ENCODE measurements at places on chromosomes 16 and 17.

DNA sequence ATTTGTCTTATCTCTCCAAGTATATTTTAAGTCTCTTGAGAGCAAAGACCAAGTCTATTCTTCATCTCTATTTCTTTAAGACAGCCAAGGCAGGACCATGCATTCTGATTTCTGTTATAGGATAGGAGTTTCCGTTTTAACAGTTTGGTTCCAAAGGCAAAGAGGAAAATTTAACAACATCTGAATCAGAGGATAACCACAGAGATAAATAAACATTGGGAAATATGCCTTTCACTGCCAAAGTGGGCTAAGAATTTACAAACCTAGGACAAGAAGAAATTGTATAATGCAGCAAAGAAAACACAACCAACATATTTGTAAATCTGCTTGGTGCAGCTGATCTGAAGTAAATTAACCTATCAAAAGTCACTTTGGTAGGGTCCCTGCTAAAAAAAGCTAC lies 37.7 kb downstream of the USP32 start:
- DNase-seq: no peak

DNA sequence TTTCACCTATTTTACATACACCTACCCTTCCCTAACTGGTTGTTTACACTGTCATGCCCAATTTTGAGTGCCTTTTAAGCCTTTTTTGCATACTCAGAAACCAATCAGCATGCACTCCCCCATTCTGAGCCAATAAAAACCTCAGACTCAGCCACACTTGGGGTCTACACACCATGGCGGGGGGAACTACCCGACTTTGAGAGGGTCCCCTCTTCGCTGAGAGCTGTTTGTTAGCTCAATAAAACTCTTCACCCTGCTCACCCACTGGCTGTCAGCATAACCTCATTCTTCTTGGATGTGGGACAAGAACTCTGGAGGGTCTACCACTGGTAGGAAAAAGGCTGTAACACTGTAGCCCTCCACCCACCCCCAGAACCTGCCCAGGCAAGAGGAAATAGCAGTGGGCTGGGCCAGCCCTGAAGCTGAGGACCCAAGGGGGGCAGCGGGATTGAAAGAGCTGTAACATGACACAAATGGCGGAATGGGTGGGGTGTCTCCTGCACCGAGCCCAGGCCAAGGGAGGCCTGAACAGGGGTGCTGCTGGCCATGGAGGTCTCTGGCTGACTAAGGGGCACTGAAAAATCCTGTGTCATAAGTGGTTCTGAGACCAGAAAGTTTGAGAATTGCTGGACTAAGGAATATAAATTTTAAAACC lies 3.0 kb upstream of the FLYWCH2 start:
- no peak for DNase-seq

DNA sequence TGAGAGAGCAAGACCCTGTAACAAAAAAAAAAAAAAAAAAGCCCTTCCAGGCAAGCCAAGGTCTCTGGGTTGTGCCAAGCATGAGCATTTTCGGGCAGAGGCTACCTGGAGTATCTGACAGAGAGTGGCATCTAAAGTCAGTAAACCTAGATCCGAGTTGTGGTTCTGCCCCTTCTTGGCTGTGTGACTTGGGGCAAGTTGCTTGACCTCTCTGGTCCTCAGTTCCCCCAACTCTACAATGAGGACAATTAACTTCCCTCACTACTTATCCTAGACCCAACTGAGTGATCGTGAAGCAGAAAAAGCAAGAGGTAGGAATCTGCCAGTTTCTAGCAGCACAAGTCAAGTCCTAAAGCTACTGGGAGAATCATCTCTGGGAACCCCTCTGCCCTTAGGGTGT lies 34.4 kb downstream of the TMEM186 start:
- no peak for DNase-seq

DNA sequence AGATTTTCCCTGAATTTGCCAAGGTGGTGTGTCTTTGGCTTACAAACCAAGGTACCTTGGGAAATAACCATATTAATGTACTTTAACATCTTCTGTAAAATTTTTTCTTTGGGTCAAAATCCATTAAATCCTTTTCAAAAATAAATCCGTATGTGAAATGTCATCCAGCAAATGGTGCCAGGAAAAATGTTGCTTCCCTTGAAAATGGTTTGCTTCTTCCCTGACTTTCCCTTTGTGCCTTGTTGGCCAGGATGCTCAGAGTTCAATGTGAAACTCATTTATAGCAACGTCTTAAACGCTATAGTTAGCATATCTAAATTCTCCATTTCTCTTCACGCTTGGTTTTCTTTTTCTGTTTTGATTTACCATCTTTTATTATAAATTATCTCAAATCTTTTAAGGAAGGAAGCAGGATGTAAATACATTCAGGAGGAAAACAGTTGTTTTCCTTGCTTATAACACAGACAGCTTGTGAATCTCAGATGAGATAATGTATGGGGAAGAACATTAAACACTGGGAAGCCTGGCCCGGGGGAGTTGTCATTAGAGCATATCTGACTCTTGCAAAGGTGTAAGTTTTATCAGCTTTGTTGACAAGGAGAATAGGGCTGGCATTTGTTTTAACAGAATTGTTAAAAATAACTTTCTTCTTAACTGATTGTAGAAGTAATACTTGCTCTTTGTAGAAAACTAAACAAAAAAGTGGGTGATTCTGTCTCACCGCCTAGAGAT lies 42.1 kb downstream of the GPRC5B start:
- DNase-seq: no peak

- no peak for DNase-seq
These were observed 9.4 kb downstream of the KRT33A start for GRCh38 chr17:41340934-41341861.
